Stimulated activated naive CD8-positive, alpha-beta T cell treated with anti-CD3 and anti-CD28 coated beads, Interleukin-15, Interleukin-2, amounts not matched to agents 100 U/mL and 50 U/mL, for 24 hours (primary cell): ENCODE measurements at places on chromosomes 11 and 22.
A peak's percentile ranks its signal among the peaks of the same experiment; 100 is the strongest.

DNA sequence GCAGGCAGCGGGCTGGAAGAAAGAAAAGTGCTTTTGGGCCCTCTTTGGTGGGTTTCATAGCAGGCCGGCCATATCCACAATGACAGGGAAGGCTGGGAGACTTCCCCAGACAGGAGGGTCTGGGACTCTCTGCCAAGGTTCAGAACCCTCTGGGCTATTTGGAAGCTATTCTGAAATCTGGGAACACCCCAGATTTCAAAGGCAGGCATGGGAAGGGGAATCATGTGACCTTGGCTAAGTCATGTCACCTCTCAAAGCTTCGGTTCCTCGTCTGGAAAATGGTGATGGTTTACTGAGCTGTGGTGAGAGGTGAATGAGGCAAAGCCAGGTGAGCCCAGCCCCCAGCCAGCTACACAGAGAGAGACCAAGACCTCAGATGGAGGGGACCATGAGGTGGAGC, 4.6 kb downstream of the CASTOR1 start:
- no peak for DNase-seq

DNA sequence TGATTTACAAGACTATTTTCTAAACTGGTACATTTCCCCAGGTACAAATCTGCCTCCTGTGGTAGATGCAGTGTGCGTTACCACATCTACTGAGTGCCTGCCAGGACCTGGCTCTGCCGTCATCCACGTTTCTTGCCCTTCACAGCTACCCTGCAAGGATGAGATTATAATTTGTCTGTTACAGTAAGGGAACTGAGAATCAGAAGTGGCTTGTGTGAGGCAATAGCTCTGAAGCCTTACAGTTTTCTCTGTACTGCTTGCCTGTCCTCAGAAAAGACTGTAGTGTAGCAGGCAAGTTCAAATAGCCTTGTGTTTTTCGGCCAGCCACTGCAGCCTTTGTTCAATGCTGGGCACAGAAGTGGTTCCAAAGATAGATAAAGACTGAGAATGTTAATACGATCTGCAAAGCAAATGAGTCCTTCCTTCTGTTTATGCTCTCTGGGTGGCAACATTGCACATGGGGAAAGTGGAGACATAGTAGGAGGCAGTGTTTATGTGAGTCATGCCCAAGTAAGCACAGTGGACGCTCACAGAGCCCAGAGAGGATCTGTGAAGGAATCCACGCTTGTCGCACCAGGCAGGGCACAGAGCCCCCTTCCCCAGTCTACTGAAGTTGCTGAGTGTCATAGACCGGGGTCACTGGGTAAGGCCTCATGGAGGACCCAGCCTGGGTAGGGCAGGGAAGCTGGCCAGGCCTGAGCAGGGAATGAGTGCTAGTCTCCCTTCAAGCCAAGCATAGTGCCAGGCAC, 49.1 kb downstream of the MICAL2 start:
- no peak for DNase-seq

DNA sequence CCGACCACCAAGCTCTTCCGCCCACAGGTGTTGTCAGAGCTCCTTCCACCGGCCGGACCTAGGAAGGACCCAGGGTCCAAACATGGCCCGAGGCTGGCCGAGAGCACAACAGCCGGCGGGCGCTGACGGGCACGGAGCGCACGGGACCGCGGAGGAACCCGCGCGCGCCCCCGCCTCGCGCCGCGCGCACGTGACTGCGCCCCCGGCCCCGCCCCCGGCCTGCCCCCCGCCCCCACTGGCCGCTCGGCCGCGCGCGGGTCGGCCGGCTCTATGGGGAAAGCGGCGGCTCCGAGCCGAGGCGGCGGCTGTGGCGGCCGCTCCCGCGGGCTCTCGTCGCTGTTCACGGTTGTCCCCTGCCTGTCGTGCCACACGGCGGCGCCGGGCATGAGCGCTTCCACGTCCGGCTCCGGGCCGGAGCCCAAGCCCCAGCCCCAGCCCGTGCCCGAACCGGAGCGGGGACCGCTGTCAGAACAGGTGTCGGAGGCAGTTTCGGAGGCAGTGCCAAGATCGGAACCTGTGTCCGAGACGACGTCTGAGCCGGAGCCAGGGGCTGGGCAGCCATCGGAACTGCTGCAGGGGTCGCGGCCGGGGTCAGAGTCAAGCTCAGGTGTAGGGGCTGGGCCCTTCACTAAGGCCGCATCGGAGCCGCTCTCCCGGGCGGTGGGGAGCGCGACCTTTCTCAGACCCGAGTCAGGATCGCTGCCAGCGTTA, at the start of gene OSBP2:
OSBP2 (plus strand) TSS at position 235 of the 711 bp plus-strand sequence; CDS start at position 271, 36 bp downstream.
- DNase-seq: peak; percentile 43

- no peak for DNase-seq
Measured at GRCh38 chr22:35910003-35910769, 118.4 kb downstream of the RBFOX2 start.

DNA sequence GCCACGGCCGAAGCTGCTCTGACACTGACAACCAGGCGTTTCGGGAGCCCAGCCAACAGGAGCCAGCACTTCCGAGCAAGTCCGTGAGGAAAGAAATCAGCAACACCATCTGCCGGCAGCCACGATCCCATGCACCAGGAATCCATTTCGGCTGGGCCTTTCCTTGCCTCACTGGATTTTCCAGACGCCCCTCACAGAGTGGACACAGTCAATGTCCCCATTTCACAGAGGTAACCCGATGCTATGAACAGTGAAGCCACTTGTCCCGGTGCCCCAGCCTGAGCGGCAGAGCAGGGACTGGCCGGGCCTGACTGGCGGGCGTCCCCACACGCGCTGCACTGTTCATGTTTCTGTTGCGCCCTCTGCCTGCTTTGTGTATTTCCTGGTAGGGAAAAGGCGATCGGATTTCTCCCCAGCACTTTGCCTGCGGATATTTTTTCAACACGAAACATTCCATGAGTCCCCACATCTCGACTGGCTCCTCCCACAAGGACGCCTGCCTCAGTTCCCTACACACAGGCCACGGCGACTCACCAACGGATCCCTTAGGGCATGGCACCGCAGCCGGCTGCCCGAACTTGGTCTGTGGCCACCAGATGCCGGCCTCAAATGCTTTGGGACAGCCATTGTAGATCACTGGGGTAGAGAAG, 55.3 kb downstream of the TRMU start:
- DNase-seq: no peak

- DNase-seq: no peak
Measured at GRCh38 chr11:35466058-35466457, 46.7 kb upstream of the SLC1A2 start.

- no peak for DNase-seq
Measured at GRCh38 chr11:71501071-71501985, 25.7 kb upstream of the KRTAP5-7 start.

- DNase-seq: no peak
Measured at GRCh38 chr22:37559521-37559900, 769 bp upstream of the CDC42EP1 start.

DNA sequence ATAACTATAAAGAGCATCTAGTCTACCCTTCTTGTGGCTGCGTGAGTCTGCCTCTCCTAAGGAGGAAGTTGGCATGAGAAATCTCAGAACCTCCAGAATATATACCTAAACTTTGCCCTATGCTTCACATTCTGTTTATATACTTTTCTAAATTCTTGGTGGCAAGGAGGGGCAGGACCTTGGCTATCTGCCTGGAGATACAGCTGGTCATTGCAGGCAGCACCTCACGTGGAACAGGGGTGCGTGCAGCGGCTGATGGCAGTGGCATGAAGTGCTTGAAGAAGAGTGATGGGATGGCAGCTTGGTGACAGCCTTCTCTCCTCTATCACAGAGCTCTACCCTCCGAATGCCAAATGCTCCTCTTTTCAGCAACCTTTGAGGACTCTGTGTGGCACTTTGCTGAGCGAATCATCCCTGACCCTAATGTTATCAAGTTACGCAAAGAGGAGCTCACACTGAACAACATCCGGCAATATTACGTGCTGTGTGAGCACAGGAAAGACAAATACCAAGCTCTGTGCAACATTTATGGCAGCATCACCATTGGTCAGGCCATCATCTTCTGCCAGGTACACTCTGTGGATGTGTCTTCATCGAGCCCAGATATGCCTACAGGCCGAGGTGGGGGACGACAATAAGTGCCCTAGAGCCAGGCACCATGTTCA, 12.5 kb downstream of the DDX25 start:
- DNase-seq: no peak

DNA sequence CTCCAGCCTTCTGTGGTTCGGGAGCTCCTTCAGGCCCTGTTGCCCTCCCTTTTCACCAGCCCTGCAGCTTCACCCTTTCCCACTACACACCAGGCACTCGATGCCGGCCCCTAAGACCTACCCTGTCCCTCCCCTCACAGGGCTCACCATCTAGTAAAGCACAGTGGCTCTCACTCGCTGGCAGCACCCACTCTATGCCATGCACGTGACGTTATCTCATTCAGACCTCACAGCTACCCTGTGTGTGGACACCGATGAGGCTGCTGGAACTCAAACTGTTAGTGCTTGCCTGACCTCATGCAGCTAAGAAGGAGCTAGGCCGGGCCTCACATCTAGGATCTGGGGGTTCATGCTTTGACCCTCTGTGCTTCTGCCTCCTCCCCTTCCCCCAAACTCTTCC, 45.5 kb downstream of the SCN3B start:
- no peak for DNase-seq

DNA sequence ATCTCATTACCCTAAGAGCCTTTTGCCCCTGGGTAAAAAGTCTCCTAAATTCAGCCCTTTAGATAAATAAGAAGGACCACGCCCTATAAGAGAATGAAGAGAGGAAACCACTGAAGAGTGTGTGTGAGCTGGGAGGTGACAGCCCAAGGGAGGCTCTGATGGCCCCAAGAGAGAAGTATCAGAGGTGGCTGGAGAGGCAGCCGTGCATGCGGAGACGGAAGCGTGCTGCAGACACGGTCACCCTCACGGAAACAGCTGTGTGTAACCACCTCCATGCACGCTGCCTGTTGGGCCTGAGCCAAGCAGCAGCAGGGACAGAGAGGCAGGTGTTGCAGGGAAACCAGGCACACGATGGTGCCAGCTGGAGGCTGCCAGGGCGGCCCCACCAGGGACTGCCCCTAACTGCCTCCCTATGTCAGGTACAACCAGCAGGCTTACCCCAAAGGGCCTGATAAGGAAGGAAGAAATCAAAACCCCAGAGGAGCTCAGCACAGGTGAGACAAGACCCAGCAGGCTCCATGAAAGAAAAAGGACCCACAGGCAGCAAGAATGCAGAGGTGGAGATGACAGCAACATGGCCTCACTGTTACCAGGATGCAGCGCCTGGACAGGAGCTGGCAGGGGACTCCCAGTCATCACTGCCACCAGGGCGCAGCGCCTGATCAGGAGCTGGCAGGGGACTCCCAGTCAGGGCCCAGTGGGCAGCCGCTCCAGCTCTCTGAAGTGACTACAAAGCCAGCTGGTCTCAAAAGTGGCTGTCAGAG, 7.8 kb downstream of the LARGE2 start:
- peak; percentile 30 for DNase-seq

DNA sequence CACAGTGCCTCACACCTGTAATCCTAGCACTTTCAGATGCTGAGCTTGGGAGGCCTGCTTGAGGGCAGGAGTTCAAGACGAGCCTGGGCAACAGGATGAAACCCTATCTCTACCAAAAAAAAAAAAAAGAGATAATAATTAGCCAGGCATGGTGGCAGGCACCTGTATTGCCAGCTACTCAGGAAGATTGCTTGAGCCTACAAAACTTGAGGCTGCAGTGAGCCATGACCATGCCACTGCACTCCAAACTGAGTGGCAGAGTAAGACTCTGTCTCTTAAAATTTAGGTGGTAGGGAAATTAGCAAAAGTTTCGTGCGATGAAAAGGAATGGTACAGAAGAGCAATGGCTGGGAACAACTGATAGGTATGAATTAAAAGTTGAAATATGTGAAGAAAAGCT, 18.0 kb downstream of the ST13 start:
- no peak for DNase-seq

DNA sequence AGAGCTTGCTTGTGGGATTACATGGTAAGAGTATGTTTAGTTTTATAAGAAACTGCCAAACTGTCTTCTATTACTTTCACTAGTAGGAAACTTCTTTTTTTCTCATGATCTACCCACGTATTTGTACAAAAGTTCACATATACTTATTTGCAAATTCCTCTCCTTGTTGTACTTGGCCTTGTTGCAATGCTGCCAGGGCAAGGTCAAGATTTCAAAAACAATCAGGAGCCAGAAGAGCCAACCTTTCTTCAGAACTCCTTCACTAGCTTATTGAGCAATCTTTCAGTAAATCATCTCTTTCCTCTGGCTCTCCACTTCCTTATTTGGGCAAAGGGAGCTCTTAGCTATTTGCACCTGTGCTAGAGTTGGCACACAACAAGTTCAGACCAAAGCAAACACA, 9.7 kb downstream of the SRSF8 start:
- DNase-seq: no peak

- no peak for DNase-seq
Measured at GRCh38 chr22:17783312-17783711, 9.0 kb upstream of the BID start.

- DNase-seq: peak; percentile 76
Measured at GRCh38 chr11:67268081-67268961, 2.0 kb downstream of the GRK2 start.

DNA sequence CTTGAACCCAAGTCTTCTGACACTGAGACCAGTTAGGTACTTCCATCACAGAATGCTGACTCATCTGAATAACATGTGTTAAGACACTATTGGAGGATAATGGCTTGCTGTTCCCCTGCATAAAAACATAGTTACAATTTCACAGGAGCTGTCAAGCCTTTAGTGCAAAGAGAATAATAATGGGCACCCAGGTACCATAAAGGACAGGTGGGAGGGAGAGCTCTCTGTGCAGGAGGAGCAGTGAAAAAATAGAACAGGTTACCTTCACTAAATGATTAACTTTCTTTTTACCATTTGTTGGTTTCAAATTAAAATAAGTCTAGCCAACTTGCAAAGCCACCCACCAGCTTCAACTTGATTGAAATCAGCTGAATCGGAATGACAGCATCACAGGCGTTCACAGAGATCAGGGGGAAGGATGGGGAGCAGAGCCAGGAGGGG, 173.2 kb downstream of the DSCAML1 start:
- DNase-seq: no peak

- DNase-seq: no peak
Measured at GRCh38 chr11:2849994-2850770, 35.4 kb downstream of the CDKN1C start.

GRCh38 chr22:48098921-48099245, 1336.4 kb downstream of the TBC1D22A start:
- DNase-seq: no peak

DNA sequence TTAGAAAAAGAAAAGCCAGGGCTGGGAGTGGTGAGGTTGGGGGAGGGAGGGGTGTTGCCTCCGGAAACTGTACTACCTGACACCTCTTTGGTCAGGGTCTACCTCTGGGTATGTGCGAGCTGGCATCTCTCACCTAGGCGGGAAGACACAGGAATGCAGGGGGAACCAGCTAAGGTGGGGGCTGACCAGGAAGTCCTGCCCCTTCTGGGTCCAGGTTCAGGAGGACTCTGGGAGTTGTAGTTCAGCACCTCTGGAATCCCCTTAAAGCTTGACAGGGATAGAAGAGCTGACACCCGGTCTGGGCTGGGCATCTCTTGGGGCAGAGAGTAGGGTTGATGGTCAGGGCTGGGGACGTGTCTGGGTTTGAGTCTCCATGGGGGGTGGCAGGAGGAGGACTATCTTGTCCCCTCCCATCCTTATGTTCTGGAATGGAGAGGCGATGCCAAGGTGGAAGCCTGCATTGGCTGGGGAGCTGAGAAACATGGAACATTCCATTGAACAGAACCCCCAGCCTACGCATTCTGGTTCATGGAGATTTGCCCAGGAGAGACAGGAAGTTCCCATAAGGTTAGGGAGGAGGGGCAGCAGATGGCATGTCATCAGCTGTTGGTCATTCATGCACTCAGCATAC, 2.1 kb upstream of the KIAA1671 start:
- DNase-seq: no peak

GRCh38 chr22:50186181-50186714, 535 bp downstream of the TRABD start:
- no peak for DNase-seq
